ENCODE measurements at places on chromosomes 2 and 18.

DNA sequence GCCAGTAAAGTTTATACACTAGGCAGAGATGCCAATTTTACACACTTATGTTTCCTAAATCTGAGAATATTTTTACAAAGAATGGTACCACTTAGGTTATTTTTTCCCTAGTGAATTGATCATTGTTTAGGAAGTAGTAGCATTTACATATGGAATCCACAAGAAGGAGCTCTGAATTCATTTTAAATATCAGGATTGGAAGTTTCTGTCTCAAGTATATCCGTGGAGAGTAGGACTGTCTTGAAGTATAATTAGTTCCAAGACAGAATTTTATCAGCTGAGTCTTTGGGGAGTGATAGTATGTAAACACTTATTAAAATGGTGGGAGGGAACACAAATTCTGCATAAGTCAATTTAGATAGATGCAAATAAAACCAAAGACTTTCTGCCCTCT, 82.3 kb upstream of the FAM98A start:
- no peak for DNase-seq

- DNase-seq = no peak
Observed at GRCh38 chr2:16005816-16006536, 65.6 kb downstream of the MYCN start.

GRCh38 chr2:185745864-185746859, 7.6 kb downstream of the FSIP2 start:
- no peak for DNase-seq

DNA sequence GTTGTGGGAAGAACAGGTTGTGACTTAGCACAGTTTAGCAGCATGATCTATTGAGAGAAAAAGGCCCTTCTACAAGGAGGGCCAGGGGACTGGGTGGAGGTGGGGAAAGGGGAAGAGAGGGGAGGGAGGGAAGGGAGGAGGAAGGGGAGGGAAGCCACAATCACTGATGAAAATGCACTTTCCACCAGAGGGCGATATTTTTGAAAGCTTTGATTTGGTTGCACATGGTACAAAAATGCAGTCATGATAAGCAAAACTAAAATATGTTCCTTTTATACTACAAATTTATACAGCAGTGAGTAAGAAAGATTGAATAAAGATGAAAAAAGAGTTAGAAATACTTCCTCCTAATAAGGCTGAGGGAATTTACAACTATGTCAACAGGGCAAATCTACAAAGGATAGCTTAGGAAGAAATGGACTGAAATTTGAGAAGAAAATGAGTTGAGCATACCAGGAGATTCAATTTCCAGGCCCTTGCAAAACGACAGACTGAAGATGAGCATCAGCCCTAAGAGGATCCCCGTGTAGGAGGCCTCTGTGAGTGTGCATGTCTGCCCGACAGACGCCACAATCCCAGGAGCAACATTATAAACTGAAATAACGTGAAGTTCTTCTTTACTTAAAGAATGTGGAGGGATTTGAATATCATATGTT, 17.2 kb downstream of the SH3YL1 start:
- DNase-seq = peak; percentile 59

GRCh38 chr2:112995346-112995920, 9.8 kb upstream of the IL36A start:
- no peak for DNase-seq

DNA sequence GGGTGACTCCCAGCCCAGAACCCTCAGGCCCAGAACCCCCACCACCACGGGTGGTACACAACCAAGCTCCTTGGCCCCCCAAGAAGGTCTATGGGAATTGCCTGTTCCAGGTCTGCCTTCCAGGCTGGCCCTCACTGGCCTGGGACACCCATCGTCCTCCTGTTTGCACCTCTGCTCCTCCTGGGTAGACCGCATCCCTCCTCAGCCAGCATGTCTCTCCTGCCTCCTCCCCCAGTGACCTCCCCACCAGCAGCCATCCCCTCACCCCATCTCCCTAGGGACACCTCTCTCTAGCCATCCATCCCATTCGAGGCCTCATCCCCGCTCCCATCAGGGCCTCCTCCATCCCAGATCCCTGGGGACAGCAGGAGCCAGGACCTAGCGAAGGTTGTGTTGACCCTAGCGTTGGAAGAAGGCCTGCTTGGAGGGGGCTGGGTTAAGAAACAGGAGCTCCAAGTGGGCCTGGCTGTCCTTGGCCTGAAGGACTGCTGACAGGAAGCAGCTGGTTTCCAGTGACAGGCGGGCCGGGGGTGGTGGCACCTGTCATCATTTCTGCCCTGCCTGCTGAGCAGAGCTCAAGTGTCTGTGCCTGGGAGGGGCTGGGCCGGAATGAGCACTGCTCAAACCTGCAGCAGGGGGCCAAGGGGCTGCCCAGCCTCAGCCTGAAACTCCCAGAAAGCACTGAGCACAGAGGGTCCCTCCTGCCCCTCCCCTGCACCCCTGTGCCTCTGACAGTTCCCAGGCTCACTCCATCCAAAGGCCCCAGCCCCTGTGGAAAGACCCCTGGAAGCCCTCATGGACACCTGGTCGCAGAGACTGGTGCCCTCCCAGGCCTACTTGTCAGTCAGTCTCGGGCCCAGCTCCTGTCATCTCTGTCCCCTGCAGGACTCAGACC, 96.0 kb upstream of the OTOS start:
- no peak for DNase-seq

GRCh38 chr2:46131-46470, 204 bp downstream of the FAM110C start:
- DNase-seq = no peak

- no peak for DNase-seq
Observed at GRCh38 chr18:39959839-39960238, 1995.2 kb upstream of the PIK3C3 start.

DNA sequence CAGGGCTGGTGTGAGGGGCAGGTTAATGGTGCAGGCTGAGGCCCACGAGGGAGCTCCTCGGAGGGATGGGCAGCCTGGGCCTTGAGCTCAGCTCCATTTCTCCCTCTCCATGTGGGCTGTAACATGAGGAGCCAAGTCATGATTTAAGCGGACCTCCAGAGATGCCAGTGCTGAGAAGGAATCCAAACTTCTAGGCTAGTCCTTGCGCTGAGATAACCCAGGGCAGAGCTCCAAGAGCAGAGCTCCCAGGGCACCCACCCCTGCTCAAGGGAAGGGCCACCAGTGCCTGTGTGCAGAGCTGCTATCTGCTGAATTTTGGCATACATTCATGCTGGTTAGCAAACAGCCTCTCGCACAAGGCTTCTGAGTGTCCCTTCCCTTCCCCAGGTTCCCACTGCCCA, 95.1 kb downstream of the MRO start:
- DNase-seq = no peak

DNA sequence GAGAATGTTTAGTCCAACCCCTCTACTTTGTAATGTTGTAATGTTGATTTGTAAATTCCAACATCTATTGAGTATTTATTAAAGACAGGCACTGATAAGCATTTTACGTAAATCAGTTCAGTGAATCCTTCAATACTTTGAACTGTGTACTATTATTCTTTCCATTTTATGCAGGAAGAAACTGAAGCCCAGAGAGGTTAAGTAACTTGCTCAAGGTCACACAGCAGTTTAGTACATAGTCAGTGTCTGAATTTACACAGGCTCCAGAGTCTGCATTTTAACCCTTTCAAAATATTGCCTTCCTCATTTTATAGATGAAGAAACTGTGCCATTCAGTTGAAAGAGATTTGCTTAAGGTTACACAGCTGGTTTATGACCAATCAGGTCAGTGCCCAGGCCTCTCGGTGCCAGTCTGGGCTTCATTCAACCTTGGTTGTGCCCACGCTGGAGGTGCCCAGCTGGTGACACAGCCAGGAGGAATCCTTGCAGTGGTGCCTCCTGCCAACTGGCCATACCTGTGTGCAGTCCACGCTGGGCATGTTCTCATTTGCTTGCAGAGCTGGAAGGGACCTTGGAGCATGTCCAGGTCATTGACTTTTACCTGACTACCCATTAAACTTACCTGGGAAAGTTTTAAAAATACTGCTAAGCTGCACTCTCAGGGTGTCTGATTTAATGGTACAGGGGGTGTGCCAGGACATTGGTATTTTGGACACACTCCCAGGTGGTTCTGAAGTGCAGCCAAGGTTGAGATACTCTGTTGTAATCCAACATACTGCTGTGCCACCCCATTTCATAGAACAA, 74.3 kb upstream of the CYRIA start:
- no peak for DNase-seq

DNA sequence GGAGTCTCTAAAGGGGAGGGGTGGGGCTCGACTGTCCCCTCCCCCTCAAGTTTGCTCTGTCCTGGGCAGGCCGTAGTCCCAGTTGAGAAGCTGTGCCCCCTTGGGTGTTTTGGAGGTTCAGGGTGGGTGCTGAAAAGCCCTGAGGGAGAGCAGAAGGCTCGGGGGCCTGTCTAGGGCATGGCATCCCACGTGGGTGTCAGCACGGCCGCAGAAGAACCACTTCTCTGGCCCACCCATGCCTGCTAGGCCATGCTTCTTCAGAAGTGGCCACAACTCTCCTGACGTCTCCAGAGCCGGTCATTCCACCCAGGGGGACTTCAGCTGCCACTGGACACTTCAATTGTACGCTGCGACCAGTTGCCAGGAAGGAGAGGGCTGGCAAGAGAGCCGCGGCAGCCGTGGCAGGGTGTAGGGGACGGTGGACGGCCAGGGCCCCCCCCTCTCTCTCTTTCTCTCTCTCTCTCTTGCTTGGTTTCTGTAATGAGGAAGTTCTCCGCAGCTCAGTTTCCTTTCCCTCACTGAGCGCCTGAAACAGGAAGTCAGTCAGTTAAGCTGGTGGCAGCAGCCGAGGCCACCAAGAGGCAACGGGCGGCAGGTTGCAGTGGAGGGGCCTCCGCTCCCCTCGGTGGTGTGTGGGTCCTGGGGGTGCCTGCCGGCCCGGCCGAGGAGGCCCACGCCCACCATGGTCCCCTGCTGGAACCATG, at the start of gene INPP5D:
TSS of gene INPP5D (plus strand) at position 546 of the 704 bp plus-strand sequence. CDS start at position 683, 137 bp downstream.
- DNase-seq = peak; percentile 87

DNA sequence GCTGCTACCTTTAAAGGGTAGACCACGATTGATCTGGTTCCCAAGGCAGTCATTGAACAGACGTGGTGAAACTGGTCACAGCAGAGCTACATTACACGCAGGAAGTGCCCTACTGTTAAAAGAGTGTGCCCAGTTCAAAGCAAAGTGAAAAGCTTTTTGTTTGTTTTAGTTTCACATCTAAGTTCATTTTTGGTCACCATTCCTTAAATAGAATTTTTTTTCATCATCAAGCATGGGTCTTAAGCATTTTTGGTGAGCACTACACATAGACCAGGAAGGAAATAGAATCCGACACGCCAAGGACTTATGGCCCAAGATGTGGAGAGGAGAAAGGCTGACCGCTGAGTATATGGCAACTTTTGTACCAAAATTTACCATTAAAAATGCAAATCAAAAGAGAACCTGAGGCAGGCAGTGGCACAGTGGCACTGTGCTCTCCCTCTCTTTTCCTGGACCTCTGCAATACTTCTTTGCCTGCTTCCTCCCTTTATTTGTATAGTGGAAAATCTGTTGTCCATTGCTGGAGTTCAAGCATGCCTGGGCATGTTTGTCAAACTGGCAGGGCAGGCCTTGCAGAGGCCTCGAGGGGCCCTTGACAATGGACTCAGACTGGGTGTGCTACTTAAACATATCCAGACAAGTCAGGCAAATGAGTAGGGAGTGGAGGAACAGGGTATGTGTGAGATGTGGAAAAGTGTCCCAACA, 42.6 kb upstream of the HNRNPA3 start:
- DNase-seq = no peak

DNA sequence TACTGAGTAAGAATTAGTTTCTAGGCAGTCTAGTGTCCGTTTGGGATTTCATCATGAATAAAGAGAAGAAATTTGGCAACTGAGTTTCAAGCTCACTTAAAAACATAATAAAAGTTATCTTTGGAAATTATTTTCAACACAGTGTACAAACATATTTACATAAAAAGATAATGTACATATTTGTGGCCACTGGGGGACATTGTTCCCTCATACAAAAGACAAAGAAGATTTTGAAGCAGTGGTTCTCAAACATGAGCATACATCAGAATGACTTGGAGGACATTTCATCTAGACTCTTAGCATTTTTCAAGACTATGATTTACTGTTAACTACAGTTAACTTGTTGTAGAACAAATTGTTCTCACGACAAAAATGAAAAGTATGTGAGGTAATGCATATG, 15.7 kb upstream of the TTC21B start:
- DNase-seq = no peak

DNA sequence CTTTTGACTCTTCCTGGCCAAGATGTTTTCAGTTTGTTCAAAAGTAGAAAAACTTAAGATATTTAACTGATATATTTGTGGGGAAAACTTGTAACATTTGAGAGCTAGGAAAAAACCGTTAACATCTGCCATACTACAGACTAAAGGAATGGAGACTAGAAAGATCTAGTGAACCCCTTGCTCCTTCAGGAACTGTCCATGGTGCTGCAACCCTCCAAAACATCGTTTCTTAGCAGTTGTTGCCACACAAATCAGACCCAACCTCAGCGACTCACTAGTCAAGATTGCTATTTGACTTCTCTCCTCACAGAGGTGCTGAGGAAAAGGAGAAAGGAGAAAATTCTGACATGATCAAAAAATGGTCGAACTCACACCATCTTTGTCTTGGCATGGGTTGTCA, 393.8 kb upstream of the LYPD1 start:
- DNase-seq = peak; percentile 42

DNA sequence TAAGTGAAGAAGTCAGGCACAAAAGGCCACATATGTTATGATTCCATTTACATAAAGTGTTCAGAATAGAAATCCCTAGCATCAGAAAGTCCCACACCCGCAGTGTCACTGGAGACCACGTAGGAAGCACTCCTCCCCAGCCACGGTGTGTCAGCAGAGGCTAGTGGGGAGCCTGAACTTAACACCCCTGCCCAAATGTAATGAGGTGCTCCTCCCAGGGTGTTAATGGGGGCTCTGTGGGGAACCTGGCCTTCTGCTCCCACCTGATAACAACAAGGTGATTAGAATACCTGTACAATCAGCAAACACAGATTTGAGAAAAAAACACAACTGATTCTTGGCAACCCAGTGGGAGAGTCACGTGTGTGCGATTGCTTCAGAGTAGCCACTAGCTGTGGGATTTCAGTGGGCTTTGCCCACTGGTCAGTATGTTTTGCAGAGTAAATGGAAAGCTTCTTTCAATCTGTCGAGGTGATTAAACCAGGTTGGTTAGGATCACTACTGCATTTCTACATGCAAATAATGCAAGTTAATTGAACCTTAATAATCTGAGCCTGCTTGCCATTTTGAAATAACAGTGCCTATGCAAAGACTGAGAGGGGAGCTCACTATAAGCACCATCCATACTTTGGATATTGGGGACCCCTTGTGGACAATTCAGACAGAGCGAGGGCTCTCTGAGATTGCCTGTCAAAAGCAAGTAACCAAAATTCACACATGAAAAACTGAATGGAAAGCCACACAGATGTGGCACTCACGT, 20.6 kb upstream of the ATRAID start:
- DNase-seq = peak; percentile 60

Data from DND-41 (cell line).